ENCODE measurements at places on chromosomes 12 and 14.

GRCh38 chr12:20596061-20596460, 99.1 kb upstream of the SLCO1C1 start:
- DNase-seq, result no peak

GRCh38 chr12:65961190-65962035, 137.1 kb downstream of the HMGA2 start:
- DNase-seq, result no peak

- no peak for DNase-seq
These were observed 49.5 kb upstream of the FOXN3 start for GRCh38 chr14:89466484-89466883.

DNA sequence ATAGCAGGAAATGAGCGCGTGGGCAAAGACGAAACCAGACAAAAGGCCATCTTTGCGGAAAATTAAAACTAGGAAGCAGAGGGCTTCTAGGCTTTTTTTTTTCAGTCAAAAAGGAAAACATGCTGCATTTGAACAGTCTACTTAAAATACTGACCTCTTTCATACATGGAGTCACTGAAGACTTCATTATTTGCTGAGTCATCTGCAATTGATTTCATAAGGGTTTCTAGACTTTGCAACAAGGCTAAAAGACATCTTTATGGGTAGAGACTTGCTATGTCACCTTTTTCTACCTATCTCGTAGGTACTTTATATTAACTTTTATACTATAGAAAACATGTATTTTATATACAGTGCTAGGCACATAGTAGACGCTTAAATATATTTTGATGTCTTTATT, 238.4 kb downstream of the TMEM132D start:
- DNase-seq, result no peak

DNA sequence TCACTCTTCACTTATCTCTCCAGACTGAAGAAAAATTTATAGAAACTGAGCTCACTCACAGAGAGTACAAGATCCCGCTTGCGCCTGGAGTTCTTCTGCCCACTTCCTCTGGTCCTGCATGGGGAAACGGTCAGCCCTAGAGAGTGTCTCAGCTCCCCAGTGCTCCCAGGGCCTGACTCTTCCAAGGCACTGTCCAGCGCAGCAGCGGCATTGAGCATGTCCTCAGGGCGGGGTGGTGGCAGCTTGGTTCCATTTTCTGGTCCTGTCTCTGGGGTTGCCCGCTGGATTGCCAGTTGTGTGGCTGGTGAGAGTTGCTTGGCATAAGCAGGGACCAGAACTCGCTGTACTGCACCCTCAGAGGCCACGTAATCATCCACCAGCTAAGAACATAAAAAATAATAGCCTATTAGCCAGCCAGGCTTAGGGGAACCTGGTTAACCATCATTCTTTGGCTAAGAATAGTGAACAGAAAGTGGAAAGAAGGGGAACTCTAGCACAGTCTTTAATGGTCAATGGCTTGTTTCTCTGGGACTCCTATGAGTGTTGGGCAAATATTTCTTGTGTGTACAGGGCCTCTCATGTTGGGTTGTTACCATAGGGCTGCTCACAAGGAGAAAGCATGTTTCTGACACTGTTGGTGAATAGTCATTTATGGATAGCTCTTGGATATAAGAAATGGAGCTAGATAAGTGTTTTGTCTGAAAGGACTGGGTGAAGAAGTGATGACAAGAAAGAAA, 13.7 kb upstream of the AJUBA start:
- DNase-seq, result no peak

- no peak for DNase-seq
These were observed 658.0 kb upstream of the MDGA2 start for GRCh38 chr14:48333221-48333920.

DNA sequence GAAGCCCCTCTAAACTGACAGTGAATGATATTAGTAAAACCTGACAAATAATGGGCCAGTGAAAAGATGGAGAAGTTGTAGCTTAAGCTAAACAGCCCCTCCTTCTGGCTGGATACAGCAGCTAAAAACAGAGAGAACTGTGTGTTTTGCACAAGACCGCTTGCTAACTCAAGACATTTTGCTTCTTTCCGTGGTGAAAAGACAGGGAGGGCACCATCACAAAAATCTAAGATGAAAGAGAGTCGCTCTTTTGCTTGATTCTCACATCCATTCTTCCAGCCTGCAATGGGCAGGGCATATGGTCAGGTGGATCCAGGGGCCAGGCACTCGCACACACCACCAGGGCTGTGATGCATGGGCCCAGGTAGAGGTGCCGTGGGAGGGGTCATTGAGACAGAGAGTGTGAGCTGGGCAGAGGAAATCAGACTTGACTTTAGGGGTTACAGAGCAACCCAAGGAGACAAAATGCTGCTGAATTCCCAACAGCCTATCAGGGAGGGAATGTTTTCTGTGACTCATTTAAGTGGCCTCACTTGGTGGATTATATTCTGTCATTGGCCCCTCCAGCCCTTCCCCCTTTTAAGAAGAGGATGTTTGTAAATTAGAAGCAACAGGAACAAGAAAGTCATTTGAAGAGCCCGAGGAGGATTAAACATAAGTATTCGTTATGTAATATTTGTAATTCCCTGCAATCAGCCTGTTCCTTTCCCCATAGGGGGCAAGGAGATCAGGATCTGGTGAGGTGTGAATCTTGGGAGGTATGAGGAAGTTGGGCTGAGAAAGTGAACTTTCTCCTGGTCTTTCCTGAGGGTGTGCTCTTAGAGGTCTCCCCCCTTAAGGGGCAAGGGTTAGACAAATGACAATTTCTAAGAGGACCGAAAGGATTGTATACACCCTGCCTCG, 12.3 kb downstream of the EMP1 start:
- DNase-seq, result no peak

DNA sequence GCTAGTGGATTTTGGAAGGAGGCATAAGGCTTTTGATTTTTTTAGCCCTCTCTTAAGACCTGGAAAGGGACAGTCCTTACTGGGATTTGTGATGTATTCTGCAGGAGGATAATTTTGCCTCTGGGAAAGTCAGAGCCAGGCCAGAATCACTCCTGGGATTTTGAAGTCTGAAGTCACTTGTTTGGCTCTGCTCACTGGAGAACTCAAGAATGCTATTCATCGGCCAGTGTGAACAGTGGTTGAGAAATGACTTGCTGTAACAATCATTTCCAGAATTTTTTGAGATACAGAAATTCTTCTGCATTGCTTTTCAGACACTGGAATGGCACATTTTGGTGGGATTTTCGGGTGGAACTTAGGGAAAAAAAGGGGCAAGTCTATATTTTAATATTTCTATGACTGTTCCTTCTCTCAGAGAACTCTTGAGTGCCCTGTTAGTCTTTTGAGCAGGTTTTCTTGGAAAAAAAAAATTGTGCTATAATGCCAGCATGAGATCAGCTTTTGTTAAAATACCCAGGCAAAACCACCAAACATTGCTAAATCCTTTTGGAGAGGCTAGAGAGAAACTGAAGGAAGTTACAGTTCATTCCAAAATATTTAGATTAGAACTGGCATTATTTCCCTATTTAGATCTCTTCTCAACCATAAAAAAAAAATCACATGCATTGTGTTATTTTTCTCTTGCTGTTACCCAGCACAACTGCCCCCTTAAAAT, 26.1 kb upstream of the BHLHE41 start:
- DNase-seq, result no peak

DNA sequence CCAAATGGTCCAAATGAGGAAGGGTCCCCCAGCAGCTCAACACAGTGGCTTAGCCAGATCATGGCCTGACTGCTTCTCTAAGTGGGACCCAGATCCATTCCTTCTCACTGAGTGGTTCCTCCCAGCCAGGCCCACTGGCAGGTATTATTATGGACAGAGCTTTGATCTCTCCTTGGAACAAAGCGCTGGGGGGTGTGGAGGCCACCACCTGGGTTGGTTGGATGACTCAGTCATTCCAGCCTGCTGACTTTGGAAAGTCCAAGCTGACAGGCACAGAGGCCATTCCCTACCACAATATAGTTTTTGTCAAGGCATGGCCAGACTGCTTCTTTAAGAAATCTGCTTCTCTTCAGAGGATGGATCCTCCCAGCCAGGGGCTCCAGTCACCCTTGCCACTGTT, 341.1 kb downstream of the BTG1 start:
- no peak for DNase-seq

- DNase-seq, result no peak
These were observed 77.7 kb downstream of the FLRT2 start for GRCh38 chr14:85607651-85608081.

- no peak for DNase-seq
These were observed 71.2 kb upstream of the SLC38A2 start for GRCh38 chr12:46443594-46444263.

- DNase-seq, result no peak
These were observed 29.9 kb downstream of the SLC41A2 start for GRCh38 chr12:104928036-104928745.

DNA sequence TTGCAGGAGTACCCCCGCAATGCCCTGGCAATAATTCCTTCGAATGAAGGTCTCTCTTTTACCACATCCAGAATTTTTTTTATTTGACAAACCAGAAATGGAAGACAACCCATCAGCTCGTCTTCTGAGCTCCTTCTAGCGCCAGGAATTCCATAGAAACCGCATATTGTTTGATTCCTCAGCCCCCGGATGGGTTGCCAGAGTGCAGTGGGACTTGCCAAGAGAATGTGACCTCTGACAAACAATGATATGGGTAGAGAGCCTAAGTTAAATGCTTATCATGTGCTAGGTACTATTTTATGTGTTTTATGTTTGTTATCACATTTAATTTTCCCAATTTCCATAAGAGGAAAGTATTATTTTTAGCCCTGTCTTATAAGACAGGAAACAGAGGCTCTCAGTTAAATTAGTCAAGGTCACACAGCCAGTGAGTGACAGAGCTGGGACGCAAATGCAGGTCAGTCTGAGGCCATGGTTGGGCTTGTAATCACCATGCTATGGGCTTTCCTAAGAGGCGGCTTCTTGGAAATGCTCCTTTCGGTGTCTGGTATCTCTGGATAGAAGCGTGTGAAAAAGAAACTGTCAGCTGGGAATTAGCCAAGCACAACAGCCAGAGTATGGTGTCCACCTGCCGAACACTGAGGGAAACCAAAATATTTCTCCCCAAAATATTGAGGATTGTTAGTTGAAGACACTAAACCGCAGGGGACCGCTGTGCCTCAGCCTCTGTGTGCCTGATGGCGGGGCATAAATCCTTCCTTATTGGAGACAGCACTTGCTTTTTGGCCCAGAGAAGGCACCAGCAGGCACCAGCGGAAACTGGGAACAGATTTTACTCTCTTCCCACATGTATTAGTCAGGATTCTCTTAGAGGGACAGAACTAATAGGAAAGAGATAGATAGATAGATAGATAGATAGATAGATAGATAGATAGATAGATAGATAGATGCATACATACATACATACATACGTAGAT, 29.4 kb upstream of the ETFBKMT start:
- DNase-seq, result no peak

- DNase-seq, result no peak
These were observed 158.7 kb upstream of the LRIG3 start for GRCh38 chr12:59079002-59079401.

DNA sequence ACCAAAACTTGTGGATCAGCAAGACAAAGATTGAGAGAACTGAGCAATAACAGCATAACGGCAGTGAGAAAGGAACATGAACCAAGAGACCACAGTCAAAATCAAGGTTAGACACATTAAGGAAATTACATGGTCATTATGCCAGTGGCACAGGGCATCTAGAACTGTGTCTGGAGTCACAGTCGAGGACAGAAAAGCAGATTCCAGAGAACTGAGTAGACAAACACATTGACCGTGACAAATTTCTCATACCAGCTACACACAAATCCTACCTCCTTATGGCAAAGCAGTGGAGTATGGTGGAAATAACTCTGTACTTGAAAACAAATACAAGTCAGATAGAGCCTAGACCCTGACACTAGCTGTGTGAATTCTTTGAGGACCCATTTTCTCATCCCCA, 367.3 kb downstream of the DUSP6 start:
- DNase-seq, result no peak

GRCh38 chr14:98103705-98104104, 1168.3 kb downstream of the BCL11B start:
- DNase-seq, result no peak

DNA sequence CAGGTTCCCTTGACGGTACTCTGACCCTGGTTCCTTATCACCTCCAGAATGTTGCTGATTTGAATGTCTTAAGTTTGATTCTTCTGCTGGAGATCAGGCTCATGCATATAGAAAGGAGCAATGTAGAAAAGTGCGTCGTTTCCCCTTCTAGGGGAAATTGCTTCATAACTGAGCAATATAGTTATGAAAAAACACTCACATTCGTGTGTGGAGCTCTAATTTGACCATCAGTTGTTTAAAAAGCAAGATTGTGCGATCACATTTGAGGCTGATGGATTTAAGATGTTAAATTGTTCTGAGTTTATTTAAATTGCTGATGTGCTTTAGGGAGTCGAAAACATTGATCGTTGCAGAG, 19.2 kb downstream of the PELI2 start:
- no peak for DNase-seq

- no peak for DNase-seq
These were observed 935 bp upstream of the CRIP1 start for GRCh38 chr14:105485739-105486162.

DNA sequence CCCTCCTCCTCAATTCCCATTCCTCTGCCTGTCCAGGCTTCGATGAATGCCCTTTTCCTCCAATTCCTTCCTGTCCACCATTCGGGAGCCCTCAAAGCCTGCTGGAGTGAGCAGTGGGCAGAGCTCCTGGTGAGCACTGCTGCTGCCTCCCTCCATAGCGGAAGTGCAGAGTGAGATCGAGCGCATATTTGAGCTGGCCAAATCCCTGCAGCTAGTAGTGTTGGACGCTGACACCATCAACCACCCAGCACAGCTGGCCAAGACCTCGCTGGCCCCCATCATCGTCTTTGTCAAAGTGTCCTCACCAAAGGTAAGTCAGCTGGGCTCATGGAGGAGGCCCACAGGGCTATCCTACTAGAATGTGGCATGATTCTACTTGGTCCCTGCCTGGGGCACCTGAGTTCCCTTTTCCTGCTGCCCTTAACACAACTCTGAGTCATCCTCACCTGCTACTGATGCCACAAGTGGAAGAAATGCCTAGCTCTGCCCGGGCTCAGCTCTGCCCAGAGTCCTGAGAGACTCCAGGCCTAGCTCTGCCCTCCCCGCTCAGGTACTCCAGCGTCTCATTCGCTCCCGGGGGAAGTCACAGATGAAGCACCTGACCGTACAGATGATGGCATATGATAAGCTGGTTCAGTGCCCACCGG, 8.0 kb downstream of the CACNB3 start:
- no peak for DNase-seq

DNA sequence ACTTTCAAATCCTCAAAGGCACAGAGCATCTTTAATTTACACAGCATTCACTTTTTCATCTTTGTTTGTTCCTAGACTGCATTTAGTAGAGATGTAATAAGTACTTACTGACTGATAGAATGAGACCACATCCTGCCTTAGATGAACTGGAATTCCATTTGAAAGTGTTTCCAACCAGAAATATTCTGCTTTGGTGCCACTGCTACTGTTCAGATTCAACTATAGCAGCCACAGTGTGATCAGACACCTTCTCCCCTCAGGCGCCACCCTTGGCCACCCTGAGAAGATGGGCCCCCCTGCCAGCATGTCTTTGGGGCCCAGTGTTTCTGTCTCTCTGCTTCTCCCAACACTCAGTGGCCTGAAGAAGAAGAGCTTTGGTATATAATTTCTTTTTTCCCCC, 449.1 kb downstream of the RAD51B start:
- no peak for DNase-seq

GRCh38 chr12:42568952-42569915, 20.3 kb downstream of the PRICKLE1 start:
- DNase-seq, result no peak

GRCh38 chr14:83960832-83961512, 1569.0 kb upstream of the FLRT2 start:
- no peak for DNase-seq

Data from right renal pelvis (tissue), 4 donors.